ENCODE measurements at places on chromosomes 12 and 14.

DNA sequence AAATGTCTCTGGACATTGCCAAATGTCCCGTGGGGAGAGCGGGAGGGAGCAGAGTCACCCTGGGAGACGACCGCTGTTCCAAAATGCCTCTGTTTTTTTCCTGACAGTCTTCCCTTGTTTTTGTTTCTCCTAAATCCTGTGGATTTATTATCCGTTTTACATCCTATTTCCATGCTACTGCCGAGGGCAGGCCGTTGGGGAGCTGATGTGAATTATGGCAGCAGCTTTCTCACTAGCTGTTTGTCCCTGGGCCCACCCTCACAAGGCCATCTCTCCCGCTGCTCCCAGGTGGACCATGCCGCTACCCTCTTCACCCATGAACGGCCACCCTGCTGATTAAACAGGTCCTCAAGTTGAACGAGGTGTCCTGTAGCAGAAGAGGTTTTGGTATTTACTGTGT, 55.2 kb downstream of the FBXL14 start:
- DNase-seq, result no peak

DNA sequence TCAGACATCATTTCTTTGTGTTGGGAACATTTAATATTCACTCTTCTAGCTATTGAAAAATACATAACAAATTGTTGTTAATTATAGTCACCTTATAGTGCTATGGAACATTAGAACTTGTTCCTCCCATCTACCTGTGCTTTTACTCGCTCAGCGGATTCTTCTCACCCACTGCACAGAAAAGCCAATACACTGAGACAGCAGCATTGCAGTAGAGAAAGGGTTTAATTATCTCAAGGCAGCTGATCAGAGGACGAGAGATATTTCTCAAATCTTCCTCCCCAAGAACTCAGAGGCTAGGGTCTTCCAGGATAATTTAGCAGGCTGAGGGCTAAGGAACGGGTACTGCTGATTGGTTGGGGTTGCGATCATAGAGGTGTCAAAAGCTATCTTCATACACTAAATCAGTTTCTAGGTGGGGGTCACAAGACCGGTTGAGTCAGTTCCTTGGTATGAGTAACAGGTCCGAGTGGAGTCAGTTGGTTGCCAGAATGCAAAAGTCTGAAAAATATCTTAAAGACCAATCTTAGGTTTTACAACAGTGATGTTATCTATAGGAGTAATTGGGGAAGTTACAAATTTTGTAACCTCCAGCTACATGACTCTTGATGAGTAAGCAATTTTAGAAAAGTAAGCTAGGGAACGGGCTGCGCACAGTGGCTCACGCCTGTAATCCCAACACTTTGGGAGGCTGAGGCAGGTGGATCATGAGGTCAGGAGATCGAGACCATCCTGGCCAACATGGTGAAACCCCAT, 173.1 kb downstream of the FBXL14 start:
- DNase-seq, result no peak

DNA sequence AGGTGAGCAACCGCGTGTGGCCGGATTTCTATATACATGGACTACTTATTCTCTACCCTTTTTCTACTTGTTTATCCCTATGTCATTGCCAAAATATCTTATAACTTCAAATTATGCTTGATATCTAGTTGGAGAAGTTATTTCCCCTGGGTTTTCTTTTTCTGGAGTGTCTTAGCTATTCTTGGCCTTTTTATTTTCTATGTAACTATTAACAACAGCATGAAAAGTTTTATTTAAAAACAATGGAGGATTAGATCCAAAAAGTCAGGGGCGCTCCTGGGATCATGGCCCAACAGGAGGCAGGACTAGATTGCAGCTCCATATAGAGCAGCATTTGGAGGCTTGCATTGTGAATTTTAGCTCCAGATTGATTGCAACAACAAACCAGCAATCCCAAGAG, 8.6 kb upstream of the STRAP start:
- DNase-seq, result no peak

DNA sequence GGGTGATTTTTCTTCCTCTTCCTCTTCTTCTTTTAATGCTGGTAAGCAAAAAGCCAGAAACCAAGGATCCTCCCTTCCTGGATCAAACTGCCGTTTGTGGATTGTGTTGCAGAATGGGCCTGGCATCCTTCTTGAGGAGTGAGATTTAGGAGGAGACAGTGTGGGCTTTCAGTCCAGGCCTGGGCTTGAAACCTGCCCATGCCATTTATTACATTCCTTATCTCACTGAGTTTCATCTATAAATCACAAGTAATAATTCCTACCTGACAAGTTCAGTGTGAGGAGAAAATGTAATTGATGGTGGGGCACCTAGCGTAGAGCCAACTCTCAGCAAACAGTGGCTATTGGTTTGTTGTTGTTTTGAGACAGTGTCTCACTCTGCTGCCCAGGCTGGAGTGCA, 126.4 kb downstream of the SLC35F4 start:
- no peak for DNase-seq

GRCh38 chr12:6430124-6430989, 14.4 kb upstream of the CD27 start:
- DNase-seq, result no peak

GRCh38 chr14:77681196-77682157, 26.3 kb downstream of the ALKBH1 start:
- DNase-seq, result no peak

- DNase-seq, result no peak
Observed at GRCh38 chr14:22629361-22629760, 14.8 kb downstream of the OR6J1 start.

DNA sequence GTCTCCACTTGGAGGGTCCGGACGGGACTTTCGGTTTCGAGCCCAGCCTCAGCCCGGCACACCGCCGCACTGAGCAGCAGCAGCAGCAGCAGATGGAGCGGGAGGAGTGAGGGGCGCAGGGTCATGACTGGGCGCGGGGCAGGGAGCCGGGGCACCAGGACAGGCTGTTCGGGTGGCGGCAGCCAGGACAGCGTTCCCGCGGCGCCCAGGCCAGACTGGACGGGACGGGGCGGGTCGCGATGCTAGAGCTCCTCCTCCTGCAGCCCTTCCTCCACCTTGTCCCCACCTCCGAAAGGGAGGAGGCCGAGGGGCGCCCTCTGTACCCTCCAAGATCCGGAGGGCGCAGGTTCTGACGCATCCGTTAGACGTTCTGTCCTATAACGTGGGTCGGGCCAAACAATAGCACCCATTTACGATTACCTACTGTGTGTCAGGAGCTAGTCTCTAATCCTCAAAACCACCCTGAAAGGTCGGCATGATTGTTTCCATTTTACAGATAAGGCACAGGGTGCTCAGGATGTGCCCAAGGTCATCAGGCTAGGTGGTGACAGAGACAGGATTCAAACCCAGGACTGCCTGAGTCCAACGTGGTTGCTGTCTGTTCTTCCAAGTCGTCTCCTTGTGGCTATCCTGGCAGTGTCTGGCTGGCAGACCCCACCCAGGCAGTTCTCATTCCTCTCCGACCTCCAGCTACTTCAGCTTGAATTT, at the start of gene FKBP11:
Gene FKBP11, minus strand, starts transcription at position 189 of the 708 bp plus-strand sequence. Its CDS starts 64 bp downstream, at position 125.
- peak; percentile 33 for DNase-seq

DNA sequence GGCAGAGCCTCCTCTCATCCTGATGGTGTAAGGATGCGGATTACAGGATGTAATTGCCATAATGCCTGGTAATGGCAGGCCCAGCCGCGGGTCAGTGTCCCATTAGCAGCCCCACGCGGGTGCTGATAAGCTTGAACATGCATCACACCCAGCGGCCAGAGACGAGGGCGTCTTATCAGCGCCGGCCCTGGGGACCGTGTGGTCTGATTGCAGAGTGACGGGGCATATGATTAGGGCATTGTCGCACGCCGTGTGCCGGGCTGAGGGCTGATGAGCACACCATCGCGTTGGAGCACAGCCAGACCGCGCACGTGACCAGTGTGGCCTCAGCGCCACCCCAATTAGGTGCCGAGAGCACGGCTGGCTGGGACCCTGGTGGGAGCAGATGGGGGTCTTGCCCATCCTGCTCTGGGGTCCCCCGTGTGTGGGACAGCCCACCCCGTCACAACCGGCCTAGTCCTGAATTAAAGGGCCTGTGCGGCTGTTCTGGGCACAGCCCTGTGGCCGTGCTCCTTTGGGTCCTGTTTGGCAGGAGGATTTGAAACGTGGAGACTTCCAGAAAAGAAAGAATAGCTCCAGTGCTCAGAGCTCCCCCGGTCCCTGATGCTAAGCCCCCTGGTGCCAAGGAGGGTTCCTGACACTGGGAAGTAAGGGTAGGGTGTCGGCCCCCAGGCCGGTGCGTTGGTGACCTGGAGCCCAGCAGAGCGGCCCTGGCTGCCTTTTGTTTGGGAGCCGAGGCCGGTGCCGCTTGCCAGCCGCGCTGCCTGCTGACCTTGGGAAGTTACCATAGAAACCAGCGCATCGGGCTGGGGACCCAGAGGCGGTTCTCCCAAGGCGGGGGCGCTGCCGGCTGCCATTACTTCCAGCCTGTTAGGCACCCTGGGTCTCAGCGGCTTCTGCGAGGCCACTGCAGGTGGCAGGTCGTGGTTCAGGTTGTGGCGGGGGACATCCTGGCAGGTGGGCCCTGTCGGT, 20.7 kb downstream of the KIF26A start:
- no peak for DNase-seq

GRCh38 chr12:62472472-62472871, 5.8 kb downstream of the MON2 start:
- DNase-seq, result no peak

GRCh38 chr12:51536159-51536558, 54.9 kb upstream of the SCN8A start:
- DNase-seq, result no peak

- no peak for DNase-seq
Observed at GRCh38 chr12:53940443-53941014, 1.9 kb downstream of the HOXC13 start.

Data from ELF-1 (cell line).